ENCODE measurements at places on chromosomes 6 and 20.
A peak's percentile ranks its signal among the peaks of the same experiment; 100 is the strongest.

- DNase-seq, result no peak
Observed at GRCh38 chr6:30491991-30492952, 3.0 kb downstream of the HLA-E start.

- peak; percentile 57 for DNase-seq
Observed at GRCh38 chr6:33768644-33769120, 20.2 kb downstream of the LEMD2 start.

- no peak for DNase-seq
Observed at GRCh38 chr6:6841571-6841970, 253.1 kb downstream of the LY86 start.

- DNase-seq, result no peak
Observed at GRCh38 chr6:156336089-156336488, 441.1 kb upstream of the ARID1B start.

- DNase-seq, result no peak
Observed at GRCh38 chr6:158244373-158244772, 67.9 kb upstream of the TULP4 start.

- no peak for DNase-seq
Observed at GRCh38 chr6:9404351-9405146, 969.2 kb upstream of the SLC35B3 start.

GRCh38 chr6:5422321-5422915 lies 161.1 kb downstream of the FARS2 start:
- no peak for DNase-seq

DNA sequence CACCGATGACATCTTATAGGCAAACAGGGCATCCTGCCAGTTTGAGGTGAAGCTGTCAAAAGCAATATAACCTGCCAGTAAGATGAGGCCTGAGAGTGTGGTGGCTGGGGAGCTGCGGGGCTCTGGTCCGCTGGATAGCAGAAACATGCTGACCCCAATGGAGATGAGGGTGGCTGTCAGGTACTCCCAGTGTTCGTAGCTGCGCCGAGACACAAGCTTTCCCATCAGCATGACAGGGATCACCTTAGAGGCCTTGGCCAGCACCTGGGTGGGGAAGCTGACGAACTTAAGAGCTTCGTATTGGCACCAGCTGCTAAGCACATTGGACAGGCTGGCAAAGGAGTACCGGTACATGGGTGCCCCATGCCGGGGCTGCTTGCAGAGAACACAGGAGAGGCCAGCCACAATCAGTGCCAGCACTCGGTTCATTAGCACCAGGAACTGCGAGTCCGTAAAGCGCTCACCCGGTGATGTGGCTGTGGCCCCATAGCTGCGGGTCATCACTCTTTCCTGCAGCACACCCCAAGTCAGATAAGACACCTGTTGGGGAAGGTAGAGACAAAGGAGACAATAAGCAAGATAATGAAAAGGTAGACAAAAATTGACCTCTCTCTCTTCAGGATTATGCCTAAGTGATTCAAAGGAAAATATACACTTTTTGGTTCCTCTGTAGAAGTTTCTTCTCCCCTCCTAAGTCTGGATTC lies 2.1 kb downstream of the SLC35B2 start:
- DNase-seq, result no peak

GRCh38 chr6:49325891-49326290 lies 137.2 kb downstream of the MMUT start:
- no peak for DNase-seq

DNA sequence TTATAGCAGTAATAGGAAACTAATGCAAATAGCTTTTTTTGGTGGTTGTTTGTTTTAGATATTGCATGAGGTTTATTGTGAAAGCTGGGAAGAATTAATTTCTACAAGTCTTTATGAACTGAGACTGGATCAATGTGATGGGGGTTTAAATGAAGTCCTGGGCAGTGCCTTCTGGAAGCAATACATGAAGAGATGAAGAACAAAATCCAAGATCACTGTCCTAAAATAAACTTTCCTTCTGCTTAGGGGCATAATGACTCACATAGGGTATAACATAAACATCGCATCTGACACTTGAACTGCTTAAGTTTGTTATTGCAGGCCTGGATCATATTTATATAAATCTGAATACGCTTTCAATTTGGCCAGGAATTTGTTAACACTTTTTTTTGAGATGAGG lies 20.9 kb upstream of the SHLD1 start:
- DNase-seq, result no peak

GRCh38 chr6:90865513-90865912 lies 278.6 kb upstream of the MAP3K7 start:
- DNase-seq, result no peak

DNA sequence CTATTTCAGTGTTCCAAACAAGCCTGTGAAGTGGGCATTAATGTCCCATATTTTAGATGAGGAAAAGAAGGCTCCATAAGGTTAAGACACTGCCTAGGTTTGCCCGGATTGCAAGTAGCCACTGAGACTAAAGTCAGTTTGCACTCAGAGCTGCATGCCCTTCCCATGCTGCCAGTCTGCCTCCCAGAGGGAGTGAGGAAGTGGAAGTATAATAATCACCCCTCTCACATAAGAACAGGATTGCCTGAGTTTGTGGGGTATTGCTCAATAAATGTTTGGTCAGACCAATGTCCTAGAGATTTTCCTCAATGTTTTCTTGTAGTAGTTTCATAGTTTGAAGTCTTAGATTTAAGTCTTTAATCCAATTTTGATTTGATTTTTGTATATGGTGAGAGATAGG lies 43.9 kb upstream of the CLIC5 start:
- no peak for DNase-seq

DNA sequence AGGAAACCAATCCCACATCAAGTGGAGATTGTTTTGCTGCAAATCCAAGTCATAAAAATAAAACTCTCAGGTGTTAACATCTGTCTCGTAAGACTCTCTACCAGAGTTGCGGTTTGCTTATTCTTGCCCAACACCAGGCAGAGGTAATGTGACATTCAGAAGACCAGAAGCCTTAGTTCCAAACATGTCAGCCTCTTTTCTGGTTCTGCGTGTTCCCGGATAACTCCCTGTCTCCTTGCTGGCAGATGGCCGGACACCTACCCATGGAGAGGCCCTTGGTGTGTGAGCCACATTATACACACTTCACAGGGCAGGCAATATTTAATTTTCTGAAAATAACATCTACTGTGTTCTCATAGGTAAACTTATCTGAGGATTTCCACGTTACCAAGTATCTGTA lies 73.4 kb downstream of the GMPR start:
- no peak for DNase-seq

- no peak for DNase-seq
Observed at GRCh38 chr6:36663504-36664446, 14.7 kb upstream of the CDKN1A start.

- DNase-seq, result no peak
Observed at GRCh38 chr6:12635813-12636212, 80.8 kb upstream of the PHACTR1 start.

DNA sequence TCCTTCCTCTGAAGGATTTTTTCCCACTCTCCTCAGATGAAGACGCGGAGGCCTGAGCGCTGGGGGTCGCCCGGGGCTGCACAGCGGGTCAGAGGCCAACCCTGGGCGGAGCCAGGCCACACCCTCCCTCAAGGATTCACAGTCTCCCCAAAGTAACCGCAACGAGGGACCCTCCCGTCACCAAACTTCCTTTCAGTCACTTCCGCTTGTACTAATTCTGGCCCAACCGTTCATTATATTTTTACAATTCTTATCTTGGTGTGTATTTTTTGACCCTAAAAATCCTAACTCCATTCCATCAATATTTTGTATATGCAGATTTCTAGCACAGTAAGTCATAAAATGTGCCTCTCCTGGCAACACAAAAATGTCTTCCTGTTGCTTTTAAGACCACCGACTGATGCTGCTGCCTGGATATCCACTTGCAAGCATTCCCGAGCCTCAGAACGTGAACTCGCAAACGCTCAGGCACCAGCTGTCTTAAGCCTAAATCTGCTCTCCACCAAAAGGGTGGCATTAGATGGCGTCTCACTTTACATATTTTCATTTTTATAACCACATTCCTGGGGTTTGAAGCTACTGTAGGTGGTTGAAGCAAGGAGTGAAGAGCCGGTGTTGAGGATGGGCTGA lies 128.0 kb downstream of the DLL1 start:
- DNase-seq, result no peak

GRCh38 chr6:6556738-6557503 lies 31.6 kb upstream of the LY86 start:
- DNase-seq, result no peak

DNA sequence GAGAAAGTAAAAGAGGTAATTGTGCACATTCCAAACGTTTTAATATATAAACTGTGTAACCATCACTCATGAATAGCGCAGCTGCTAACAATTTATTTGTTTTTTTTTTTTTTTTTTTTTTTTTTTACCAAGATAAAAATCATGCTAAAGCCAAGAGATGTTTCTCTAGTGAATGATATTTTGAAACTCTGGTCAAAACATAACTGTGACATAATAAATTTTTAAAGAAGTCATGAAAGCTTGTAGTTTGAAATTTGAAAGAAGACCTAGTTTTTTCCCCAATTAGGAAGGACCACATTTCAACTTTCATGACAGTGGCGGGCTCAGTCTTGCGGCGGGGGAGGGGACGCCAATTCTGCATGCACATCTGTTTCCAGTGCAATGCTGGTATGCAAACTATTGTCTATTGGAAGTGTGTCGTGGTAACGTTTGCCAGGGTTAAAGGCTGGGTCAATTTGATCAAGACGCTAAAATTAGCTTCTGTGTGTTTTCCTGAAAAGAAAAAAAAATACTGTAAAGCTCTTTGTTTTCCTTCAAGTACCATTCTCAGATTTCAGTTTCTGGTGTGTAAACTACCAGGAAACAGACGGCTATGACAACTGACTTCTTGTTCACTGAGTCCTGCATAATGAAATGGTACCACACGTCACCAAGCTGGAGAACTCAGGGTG lies 211.9 kb downstream of the FOXC1 start:
- DNase-seq, result no peak

GRCh38 chr6:13303668-13304017 lies 24.7 kb downstream of the TBC1D7 start:
- DNase-seq, result no peak

- DNase-seq, result no peak
Observed at GRCh38 chr20:34954904-34955230, 739 bp downstream of the GSS start.

GRCh38 chr6:3484946-3485345 lies 28.1 kb upstream of the SLC22A23 start:
- DNase-seq, result no peak

DNA sequence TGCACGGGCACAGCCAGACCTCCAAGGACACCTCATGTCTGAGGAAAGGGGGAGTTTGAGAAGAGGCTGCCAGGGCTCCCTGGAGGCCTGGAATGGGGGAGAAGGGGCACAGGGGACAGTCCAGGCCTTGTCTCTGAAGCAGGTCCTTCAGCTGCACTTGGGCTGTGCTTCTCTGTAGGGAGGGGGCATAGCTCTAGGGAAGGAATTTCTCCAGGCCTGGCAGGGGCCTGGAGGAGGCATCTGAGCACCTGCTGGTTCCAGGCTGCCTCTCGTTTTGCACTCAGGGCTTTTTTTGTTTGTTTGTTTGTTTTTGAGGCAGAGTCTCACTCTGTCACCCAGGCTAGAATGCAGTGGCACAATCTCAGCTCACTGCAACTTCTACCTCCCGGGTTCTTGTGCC lies 67.7 kb downstream of the BCAS4 start:
- DNase-seq, result no peak

- DNase-seq, result no peak
Observed at GRCh38 chr20:53154540-53154939, 182.4 kb downstream of the TSHZ2 start.

Measured in stimulated activated CD8-positive, alpha-beta memory T cell treated with anti-CD3 and anti-CD28 coated beads, Interleukin-7, amount 100 ng/mL, for 1 hour (primary cell).